ENCODE measurements at places on chromosomes 3 and 15.

GRCh38 chr3:135260025-135260424 lies 465.0 kb downstream of the EPHB1 start:
- DNase-seq: no peak

- no peak for DNase-seq
Observed at GRCh38 chr3:168472783-168473182, 377.1 kb upstream of the GOLIM4 start.

DNA sequence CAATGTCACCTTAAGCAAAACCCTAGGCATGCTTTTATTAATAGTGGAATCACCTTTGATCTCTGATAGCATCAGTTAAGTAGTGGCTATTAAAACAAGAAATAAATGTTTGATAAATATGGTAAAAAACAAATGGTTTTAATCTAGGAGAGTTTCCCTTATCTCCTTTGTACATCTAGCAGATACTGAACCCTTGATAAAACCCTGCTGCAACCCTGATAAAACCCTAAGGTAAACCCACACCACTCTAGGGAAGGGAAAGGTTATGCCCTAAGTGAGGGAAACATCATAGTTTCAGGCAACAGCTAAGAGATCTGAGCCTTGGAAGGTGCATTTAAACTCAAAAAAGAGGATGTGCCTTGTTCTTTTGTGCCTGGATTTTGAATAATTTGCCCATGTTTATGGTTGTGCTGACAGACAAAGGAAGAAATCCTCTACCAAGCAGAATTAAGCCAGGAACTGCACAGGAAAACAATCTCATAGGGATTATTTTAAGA lies 309.7 kb downstream of the FGF12 start:
- DNase-seq: no peak

DNA sequence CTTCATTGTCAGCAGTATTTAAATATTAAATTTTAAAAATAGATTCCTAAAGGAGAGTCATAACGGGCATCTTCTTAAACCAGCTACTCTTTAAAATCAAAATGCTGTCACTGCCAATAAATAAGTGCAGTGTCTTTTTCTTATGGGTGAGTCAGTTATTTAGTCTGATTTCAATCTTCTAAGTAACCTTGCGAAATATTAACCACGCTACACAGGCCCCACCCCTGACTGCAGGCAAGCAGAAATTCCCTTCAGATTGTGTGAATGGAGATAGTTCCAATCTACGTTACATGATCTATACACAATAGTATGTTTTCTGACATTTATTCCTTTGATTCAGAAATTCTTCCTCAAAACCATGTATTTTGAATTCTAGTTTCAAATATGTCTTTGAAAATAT lies 141.5 kb downstream of the GADL1 start:
- DNase-seq: no peak

- DNase-seq: no peak
Observed at GRCh38 chr3:41997702-41998550, 36.0 kb upstream of the ULK4 start.

DNA sequence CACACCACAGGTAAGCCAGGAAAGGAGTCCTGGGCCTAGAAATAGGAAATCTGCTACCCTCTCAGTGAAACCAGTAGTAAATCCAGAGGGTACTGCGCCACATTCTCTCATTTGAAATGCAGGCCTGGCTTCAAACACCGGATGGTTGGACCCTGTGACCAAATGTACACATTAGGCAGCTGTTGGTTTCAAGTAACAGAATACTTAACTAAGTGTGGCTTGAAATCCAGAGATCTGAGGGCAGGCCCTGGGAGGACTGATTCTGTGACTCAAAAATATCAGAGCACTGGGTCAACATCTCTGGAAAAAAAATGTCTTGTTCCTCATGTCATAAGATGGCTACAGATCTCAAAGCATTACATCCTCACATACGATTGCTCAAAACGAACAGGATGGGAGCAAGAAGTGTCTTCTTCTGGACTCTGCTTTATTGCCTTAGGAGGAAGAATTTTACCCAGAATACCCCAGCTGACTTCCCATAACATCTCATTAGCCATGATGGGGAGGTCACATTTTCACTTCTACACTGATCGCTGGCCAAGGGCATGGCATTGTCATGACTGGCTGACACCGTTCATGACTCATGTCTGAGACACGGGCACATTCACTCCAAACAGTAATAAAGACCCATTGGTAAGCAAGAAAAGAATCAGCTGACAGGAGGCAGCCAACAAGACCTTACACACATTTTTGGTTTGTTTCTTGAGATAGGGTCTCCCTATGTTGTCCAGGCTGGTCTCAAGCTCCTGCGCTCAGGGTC lies 166.0 kb downstream of the ARRDC4 start:
- DNase-seq: no peak

- no peak for DNase-seq
Observed at GRCh38 chr3:77081240-77081661, 41.4 kb downstream of the ROBO2 start.

GRCh38 chr3:160126051-160126450 lies 99.2 kb upstream of the C3orf80 start:
- DNase-seq: no peak

DNA sequence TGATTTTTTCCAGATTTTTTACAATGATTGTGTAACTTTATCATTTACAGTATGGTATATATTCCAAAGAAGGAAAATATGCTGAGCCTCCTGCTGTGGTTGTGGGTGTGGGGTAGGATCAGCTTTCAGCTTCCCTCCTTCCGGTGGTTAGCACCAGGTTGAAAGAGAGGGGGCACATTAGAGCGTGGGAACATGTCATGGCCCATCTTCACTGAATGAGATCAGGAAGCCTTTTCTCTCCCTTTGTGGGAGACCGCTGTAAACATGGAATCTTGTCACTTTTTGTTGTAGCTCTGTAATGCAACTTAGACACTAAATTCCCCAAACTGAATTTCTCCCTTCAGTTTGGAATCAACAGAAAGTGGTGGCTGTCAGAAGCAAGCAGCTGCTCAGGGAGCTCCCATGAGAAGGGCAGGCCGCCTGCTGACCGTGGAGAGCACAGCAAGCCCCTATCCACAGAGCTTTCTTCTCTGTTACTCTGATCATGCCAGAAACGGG lies 86.7 kb upstream of the LIMD1 start:
- DNase-seq: no peak

- DNase-seq: no peak
Observed at GRCh38 chr3:21117370-21117769, 633.6 kb downstream of the ZNF385D start.

- no peak for DNase-seq
Observed at GRCh38 chr3:11544412-11545181, 99.1 kb downstream of the VGLL4 start.

GRCh38 chr3:152120601-152121269 lies 148.0 kb upstream of the MBNL1 start:
- no peak for DNase-seq

DNA sequence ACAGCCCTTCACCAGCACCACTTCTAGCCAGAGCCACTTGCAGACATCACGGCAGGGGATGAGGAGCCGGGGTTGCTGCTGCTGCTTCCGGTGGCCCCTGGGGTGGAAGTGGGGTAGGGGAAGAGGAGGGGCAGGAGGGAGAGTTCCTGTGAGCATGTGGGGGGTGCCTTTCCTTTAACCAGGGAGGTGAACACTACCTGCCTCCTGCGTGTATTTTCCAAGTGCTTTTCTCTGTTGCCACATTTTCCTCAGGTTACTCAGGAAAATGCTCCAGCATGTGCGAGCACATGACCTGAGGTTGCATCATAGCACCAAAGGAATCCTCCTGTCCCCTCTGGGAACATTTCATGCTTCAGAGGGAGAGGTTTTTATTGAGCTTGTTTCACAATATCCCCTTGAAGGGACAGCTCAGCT lies 12.2 kb upstream of the SACM1L start:
- DNase-seq: peak; percentile 46

- DNase-seq: no peak
Observed at GRCh38 chr3:155737844-155738460, 6.9 kb downstream of the PLCH1 start.

DNA sequence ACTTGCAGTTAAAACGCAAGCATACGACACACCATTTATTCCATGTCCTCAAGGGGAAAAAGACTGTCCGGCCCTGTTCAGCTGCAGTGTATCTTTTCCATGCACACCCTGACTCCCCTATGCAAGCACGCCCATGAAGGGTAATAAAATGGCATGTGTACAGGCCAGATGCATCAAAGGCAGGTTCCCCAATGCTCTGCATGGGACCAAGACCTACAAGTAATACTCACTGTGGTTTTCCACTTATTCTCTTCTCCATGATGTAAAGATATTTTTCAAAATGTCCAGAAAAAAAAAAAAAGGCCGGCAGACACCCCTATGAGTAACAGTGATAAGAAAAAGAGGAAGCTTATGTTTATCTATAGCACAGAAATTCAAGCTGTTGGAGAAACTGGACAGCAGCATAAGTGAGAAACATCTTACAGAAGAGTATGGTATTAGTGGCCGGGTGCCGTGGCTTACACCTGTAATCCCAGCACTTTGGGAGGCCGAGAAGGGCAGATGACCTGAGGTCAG lies 70.8 kb downstream of the MCF2L2 start:
- no peak for DNase-seq

- DNase-seq: no peak
Observed at GRCh38 chr3:121557426-121557934, 10.3 kb upstream of the ARGFX start.

- DNase-seq: no peak
Observed at GRCh38 chr15:88651136-88651732, 12.4 kb downstream of the ISG20 start.

- no peak for DNase-seq
Observed at GRCh38 chr3:94564247-94564646, 501.4 kb downstream of the NSUN3 start.

DNA sequence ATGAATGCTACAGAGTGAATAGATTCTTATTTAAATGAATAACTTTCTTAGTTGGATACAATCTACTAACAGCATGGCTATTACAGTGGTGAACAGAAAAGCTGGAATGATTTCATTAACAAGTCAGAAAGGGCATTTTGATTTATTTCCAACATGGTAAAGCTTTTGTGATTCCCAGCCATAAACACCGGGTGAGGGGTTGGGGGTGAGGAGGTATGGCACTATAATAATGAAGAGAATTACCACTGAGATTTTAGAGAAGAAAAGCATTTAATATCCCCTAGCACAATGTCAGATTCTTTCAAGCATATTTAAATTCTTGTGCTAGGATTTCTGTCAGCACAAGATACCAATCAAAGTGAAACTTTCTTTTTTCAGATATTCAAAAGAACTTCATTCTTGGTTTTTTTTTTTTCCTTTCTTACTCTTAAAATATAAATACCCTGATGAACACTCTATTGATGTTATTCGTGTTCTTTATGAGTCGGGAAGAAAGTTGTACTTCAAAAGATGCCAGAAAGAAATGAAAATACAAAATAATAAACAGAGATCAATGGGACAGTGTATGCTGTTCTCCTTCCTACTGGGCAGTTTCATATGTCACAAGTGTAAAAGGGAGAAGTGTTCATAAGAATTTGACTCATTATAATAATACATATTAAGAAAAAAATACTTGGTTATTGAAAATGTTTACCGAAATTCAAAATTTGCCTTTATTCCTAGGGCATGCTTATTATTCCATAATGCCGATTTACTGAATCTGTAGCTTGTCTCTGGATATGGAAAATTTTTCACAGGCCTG lies 522.8 kb downstream of the CADM2 start:
- DNase-seq: no peak

- DNase-seq: no peak
Observed at GRCh38 chr3:46848271-46849044, 14.8 kb downstream of the MYL3 start.

- DNase-seq: no peak
Observed at GRCh38 chr15:92121047-92121446, 267.5 kb downstream of the SLCO3A1 start.

- no peak for DNase-seq
Observed at GRCh38 chr15:57045741-57046382, 127.4 kb downstream of the TCF12 start.
